Hair follicular keratinocyte (primary cell): ENCODE measurements at places on chromosomes 16 and 17. TPM values are rescaled to one million over a fixed set of nuclear protein-coding genes. Genes with fewer than 3 reads are reported as not detected.

PPP1R27 gene
- total RNA-seq, result not detected in 2 replicates

PHF23 gene
- total RNA-seq, result 26.9 and 32.2 TPM in 2 replicates

STAT5B gene
- total RNA-seq, result 11.4 and 13.1 TPM in 2 replicates

CASKIN1 gene
- total RNA-seq, result under 0.01 and 0.16 TPM in 2 replicates
